ENCODE measurements at places on chromosomes 1 and 21.
A peak's percentile ranks its signal among the peaks of the same experiment; 100 is the strongest.

GRCh38 chr1:32695098-32695904 is 7.3 kb downstream of the SYNC start:
- no peak for DNase-seq

- no peak for DNase-seq
Observed at GRCh38 chr21:17613242-17613676, 558 bp upstream of the BTG3 start.

DNA sequence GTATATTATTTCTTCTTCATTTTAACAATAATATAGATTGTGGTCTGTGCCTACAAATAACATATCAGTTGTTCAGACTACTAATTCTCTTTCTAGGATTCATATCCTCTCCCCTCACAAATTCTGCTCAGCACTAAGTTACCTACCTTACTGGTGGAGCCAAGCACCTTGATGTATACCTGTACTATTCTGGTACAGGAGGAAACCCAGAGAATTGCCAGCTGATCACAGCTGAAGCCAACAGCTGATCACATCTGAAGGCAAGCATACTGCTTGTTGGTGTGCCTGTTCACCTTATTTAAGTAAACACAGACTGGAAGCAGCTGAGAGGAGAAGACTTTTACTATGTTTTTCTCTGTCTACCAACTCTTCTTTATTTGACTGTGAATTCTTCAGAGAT is 101.8 kb downstream of the PBX1 start:
- no peak for DNase-seq

GRCh38 chr1:171984262-171984661 is 143.0 kb downstream of the DNM3 start:
- DNase-seq: no peak

GRCh38 chr21:27286760-27287159 is 319.9 kb upstream of the ADAMTS5 start:
- no peak for DNase-seq

DNA sequence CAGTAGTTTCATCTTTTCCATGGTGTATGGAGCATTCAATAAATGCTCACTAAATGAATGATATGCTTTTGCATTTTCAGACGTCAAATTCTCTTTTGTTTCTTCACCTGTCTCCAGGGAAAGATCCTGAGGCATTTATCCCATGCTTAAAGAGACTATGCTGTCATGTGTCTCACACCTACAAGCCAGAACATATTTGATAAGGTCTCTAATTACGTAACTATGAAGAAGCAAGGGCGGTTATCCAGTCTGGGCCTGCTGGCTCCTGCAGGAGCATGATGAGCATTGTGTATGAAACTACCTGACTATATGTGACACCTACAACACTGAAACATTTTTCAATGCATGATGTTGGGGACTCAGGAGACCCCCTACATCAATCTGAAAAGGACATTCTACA is 51.8 kb downstream of the FBXO42 start:
- DNase-seq: no peak

DNA sequence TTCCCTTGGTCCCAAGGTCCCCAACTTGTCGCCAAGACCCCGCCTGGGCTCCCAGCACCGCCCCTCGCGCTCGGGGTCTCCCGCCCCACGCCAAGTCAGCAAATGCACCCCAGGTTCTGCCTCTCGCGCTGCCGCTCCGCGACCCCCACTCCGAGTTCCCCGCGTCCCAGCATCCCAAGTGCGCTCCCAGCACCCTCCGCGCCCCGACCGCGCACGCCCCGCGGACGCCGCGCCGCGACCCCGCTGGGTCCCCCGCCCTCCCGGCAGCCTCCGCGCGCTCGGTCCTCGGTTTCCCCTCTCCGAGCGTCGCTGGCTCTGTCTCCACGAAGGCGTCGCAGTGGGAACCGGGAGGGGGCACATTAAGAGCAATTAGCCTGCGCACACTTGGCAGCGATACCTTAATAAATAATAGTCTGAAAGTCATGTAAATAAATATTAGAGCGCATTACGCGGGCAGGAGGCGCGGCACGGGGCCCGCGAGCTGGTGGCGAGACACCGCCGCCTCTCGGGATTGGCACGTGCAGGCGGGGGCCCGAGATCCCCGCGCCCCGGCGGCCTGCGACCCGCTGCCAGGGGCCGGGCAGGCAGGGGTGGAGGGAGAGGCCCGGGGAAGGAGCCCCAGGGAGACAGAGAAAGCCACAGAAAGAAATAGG is 75.9 kb downstream of the VWA5B1 start:
- no peak for DNase-seq

GRCh38 chr1:153277852-153278251 is 18.4 kb downstream of the LORICRIN start:
- DNase-seq: no peak

- DNase-seq: no peak
Observed at GRCh38 chr1:169550294-169550693, 36.0 kb downstream of the F5 start.

- DNase-seq: no peak
Observed at GRCh38 chr1:234920136-234920842, 208.3 kb downstream of the TOMM20 start.

DNA sequence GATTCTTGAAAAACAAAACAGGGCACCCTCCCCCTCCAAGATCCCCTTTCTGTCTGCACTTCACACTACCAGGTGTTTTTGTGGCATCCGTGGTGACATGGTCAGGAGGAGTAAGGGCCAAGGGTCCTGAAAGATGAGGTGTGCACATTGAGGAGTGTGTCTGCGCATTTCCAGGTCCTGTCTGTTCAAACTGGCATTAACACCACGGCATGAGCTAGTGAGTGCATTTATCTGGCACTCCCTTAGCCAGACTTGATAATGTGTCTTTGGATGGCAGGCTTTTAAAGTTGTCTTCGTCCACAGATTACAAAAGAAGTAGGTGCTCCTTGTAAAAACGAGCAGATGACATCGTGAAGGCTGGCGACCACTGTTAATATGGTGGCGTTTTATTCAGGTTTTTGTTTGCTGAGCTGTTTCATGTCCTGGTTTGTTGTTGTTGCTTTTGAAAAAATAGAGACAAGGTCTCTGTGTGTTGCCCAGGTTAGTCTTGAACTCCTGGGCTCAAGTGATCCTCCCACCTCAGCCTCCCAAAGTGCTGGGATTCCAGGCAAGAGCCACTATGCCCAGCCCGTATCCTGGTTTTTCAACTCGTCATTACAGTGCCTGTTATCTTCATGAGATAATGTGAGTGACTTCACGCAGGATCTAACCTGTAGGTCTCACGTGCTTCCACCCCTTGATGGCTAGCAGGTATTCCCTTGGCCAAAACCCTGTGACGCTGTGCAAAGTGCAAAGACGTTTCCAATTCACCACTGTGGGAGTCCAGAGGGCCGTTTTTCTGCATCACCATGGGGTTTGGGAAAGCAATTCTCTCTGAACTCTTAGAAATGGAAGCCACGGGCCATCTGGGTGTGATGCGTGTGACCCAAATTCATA is 4.2 kb downstream of the TMEM51 start:
- no peak for DNase-seq

DNA sequence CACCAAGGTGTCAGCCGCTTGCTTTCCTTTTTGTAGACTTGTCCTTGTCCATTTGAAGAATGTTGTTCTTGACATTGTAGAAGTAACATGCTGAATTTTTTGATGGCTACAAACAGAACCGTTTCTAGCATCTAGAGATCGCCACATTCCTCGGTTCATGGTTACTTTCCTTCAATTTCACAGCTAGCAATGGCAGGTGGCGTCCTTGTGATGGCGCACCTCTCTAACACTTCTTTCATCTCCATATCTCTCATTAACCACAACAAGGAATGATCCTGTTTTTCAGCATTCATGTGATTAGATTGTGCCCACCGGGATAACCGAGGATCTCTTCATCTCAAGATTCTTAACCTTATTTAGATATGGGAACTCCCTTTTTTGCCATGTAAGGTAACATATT is 2129.8 kb downstream of the NCAM2 start:
- DNase-seq: no peak

DNA sequence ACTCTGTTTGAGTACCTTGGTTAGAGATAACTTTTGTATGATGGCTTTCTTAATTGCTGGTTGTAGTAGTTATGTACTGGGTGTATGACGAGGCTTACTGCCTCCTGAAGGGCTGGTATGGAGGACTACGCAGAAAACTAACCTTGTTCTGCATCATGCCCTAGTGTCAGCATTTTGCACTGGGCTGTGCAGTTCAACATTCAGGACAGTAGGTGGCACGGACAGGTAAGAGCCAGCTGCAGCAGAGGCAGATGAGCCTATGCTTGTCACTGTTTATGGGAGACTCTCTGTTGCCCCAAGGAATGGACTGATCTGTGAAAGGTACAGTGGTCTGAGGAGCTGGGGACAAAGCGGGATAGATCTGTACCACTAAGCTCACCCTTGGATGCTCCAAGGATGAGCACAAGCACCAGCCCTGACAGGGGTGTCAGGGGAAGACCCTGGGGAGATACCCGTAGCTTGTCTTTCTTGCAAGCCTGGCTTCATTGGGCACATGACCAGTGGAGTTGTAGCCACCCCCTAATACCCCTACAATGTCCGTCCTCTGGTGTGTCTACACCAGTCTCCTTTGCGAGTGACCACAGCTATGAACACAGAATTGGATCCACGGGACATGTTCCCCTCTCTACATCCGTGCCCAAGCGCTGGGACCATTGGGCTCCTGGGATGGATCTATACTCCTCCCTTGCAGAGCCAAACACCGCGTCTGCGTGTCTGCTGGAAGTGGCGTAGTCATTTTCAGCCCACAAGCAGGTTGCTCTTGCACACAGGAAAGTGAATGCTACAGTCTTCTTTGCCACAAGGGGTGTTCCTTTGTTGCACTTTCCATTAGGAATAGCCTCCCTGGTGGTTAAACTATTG is 51.1 kb upstream of the CFHR3 start:
- no peak for DNase-seq

DNA sequence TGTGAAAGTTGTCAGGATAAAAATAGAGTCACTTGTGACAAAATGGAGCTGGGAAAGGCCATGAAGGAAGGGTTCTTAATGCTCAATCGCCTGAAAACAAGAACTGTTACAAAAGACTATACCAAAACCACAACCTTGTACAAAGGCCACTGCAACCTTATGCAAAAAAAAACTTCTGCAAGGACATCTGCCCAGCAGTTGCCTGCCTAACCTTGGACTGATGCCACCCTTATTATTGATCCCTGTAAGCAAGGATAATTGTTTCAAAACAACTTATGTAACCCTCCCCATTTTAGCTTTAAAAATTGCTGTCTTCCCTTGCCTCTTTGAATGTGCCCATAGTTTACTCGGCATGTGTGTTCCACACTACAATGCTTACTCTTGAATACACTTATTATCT is 5.7 kb downstream of the ALG14 start:
- no peak for DNase-seq

- DNase-seq: no peak
Observed at GRCh38 chr1:151710187-151710840, 6.3 kb downstream of the CELF3 start.

GRCh38 chr1:9957726-9958125 is 14.5 kb downstream of the NMNAT1 start:
- no peak for DNase-seq

DNA sequence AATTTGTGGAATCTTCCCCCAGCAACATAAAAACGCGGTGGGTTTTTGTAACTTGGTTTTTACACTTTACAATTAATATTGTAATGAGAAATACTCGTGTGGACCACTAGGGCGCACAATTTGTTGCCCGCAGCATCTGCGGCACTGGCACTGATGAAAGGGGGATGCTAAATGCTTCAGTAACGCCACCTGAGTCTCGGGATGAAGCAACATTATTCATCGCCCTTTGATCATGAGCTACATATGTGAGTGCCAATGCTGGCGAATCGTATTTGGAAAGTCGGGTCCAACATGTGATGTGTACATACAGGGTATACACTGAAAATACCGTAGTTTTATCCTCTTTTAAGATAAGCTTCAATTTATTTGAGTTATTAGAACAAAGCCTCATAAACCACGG is 34.2 kb upstream of the COX20 start:
- peak; percentile 17 for DNase-seq

DNA sequence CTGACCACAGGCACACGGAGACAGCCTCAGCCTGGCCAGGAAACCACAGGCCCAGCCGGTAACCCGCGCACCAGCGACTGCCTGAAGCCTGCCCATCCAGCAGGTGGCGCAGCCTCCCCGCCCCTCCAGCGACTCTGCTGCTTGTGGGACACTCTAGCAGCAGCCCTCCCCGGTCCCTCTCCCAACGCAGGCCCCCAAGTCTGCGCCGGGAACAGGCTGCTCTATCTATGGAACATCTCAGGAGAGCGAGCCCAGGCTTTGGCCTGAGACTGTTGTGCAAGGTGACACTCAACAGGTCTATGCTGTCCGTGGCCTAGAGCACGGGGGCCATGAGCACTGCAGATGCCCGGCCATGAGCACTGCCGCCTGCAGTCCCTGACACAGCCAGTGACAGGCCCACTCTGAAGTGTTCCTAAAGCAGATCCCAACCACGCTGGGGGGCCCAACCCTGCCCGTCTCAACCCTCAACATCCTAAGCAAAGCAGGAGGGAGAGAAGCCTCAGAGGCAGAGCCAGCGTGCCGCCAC is 28.4 kb downstream of the WDR4 start:
- no peak for DNase-seq

- DNase-seq: peak; percentile 11
Observed at GRCh38 chr1:116345843-116346242, 27.2 kb upstream of the ATP1A1 start.

DNA sequence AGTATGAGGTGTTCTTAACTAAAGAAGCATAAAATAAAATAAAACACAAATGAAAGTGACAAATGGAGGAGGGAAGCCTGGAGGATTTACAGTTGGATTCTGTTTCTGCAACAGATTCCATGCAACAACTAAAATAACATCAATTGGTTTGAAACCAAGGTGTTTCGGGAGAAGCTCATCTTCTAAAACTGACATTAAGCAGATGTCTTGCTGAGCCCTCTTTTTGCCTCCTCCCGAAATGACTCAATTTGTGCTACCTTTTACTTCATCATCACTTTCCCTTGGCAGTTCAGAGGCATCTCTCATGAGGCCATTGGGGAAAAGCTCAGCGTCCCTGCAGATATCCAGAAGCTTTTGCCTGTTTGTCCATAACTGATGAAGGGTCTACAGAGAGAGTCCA is 121.6 kb upstream of the ADAR start:
- no peak for DNase-seq

DNA sequence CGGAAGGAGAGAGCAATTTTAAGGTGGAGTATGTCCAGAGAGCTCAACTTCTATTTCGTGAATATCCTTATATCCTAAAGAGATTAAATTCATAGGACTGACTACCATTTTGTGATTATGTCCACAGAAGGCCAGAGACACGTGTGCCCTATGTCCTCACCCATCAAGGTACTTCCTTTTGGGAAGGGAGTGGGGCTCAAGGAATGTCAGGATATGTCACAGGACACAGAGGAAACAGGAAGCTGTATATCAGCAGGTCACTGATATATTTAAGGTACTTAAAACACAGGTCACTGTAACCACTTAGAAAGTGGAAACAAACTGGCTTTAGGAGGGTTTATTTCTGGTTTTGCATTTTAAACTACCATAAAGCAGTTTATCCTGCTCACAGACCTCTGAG is 184.6 kb downstream of the APP start:
- no peak for DNase-seq

DNA sequence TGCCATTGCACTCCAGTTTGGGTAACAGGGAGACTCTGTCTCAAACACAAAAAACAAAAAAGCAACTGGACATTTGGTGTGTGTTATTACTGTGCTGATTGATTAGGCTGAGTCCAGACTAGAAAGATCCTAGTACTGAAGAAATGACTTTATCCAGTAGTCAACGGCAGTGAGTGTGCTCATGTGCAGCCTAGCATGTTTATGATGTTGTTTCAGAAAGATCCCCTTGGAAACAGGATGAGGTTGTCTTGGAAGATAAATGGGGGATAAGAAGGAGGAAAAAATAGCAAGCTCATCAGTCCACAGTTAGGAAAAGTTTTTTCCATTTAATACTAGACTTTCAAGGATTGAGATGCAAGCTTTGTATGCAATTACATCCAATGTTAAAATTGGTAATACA is 14.3 kb downstream of the RUSC1 start:
- no peak for DNase-seq

- no peak for DNase-seq
Observed at GRCh38 chr1:79716447-79716846, 709.9 kb upstream of the ADGRL4 start.
